ENCODE measurements at places on chromosomes 5 and 9. TPM values are rescaled to one million over a fixed set of nuclear protein-coding genes. Genes with fewer than 3 reads are reported as not detected.

DNA sequence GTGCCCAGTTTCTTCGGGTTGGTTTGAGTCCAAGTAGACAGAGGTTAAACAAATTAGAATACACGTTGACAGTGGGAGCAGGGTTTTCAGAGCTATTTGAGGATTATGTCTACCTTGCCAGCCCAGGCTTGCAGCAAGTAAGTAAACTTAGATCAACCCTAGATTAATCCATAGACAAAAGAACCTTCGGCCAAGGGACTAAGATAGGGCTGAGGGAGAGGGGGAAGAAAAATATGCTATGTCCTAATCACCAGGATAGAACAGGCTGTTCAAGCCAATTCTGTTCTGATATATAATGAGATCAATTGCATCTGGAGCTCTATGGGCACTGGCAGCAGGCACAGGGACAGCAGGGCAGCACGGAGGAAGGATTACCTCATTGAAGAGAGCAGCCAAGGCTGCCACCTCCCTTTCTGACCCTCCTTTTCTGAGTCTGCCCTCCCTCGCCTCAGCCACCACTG lies 377.7 kb downstream of the PIK3R1 start:
- no peak for DNase-seq

- no peak for DNase-seq
These were observed 282.7 kb downstream of the ENC1 start for GRCh38 chr5:74357827-74358226.

DNA sequence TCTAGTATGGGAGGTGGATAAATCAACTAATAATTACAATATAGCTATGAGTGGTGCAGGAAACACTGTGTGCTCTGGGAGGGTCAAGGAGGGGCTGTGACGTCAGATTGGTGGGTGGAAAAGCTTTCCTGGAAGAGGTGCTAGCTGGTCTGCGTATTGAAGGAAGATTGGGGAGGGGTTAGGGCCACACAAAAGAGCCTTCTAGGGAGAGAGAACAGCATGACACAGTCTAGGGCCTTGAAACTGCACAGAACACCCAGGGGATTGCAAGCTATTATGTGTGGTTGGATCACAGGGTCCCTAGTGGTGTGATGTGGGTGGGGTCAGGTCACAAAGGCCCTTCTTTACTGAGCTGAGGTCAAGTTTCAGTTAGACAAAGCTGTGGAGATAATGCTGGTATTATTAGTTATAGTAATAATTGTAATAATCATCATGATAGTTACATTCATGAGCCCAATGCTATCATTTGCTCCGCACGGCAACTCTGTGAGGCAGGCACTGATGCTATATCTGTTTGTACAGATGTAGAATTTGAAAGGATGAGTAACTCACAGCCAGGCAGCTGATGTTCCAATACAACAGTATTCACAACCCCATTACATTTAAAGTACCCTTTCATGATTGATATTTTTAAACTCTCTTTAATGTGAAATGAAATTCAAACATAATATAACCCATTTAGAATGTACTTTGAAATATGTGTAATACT lies 197.4 kb upstream of the IL12B start:
- DNase-seq = no peak

GRCh38 chr5:124906339-124907097 lies 160.1 kb upstream of the ZNF608 start:
- DNase-seq = peak; percentile 28

DNA sequence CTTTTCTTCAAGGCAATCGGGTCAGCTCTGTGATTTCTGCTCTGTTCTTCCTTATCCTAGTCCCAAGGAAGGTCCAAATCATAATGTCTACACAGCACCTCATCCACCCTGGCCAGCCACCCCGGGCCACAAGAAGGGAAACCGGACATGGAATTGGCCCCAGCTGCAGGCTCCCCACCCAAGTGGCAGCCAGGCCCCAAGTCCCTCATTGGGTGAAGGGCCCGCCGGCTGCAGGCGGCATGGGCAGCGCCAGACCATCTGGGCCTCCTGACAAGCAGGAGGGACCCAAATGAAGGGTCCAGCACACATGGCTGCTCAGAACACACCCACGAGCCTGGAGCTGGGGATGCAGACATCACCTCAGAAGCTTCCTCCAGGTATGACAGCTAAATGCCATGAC lies 33.7 kb downstream of the BICD2 start:
- DNase-seq = no peak

DNA sequence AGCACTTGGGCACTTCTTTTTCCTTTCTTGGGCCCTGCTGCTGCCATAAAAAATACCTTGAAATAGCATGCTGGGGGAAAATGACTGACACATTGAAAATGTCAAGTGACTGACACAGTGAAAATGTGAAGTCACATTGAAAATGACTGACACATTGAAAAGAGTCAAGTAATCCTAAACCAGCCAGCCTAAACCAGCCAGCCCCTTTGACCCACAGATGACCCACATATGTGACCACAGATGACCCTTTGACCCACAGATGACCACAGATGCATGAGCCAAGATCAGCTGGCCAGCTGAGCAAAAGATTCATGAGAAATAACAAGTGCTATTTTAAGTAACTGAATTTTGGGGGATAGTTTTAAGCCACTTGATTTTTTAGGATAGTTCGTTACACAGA lies 97.8 kb upstream of the SLC28A3 start:
- no peak for DNase-seq

GRCh38 chr9:77957652-77958051 lies 74.0 kb downstream of the GNAQ start:
- DNase-seq = no peak

GRCh38 chr9:107485458-107486043 lies 4.0 kb downstream of the KLF4 start:
- DNase-seq = no peak

DNA sequence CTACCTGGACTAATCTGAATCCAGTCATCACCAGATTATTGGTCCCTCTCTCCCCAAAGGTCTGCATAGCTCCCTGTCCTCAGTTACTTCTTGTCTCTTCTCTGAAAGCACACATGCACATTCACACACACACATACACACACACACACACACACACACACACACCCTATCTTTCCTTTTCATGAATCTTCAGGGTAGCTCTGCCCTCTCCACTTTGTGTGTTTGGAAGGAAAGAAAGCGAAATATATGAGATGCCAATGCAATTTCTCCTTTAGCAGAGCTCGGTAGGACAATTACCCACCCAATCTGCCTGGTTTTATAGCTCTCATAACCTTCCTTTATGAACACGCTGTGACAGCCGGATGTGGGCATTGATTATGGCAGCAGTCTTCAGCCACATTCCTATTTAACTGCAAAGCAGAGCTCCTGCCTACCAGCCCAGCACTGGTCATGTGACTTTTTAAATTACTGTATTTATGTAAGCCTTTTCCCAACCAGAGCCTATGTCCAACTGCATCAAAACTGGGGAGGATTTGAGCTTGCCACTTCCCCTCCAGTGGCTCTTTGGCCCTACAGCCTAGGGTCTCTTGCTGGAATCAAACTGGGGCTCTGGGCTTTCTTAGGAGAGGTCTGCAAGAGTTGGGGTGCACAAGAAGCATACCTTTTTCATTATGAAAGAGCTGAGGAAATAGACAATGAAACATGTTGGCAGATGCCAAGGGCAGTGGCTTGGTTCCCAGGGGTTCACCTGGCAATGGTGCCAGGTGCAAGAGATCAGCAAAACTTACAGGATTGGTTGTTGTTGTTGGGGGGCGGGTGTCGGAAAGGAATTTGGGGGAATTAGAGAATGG lies 20.8 kb upstream of the MATR3 start:
- no peak for DNase-seq

DNA sequence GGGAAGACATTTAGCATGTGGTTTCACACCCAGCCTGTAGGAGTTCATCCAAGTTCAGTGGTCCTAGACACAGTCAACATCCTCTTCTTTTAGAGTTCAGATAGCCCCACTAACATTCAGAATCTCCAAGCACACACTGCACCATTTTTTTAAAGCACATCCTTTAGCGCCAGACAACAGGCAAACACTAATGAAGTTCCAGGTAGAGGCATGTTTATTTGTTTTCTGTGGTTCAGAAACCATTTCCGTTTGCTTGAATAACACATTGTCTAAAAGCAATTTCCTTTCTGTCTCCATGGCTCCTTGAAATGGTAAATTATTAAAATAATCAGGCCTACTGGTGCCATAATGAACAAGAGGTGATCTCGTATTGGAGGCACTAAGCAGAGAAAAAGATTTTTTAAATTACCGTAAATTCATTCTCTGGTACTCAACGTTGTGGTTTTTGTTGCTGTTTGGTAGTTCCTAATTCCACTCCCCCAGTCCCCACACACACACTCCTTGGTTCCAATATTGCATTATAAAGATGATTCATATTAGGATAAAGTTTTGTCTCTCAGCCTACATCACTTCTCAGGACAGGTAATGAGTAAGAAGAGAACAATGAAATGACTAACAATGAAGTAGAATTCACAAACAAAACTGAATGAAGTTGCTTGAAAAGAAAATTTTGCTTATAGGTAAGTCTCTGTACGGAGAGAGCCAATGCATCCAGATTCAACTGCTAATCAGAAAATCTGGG lies 153.1 kb downstream of the PCSK1 start:
- no peak for DNase-seq

GRCh38 chr5:160001457-160001856 lies 7.5 kb upstream of the TTC1 start:
- DNase-seq = no peak

GRCh38 chr5:172280929-172281328 lies 2.6 kb downstream of the UBTD2 start:
- DNase-seq = no peak

The ACTBL2 gene
- total RNA-seq = 0.13 TPM

The ZNF618 gene
- total RNA-seq = 31.9 TPM
